Thoracic aorta (tissue), 2 donors: ENCODE measurements at places on chromosomes 16 and 17.

DNA sequence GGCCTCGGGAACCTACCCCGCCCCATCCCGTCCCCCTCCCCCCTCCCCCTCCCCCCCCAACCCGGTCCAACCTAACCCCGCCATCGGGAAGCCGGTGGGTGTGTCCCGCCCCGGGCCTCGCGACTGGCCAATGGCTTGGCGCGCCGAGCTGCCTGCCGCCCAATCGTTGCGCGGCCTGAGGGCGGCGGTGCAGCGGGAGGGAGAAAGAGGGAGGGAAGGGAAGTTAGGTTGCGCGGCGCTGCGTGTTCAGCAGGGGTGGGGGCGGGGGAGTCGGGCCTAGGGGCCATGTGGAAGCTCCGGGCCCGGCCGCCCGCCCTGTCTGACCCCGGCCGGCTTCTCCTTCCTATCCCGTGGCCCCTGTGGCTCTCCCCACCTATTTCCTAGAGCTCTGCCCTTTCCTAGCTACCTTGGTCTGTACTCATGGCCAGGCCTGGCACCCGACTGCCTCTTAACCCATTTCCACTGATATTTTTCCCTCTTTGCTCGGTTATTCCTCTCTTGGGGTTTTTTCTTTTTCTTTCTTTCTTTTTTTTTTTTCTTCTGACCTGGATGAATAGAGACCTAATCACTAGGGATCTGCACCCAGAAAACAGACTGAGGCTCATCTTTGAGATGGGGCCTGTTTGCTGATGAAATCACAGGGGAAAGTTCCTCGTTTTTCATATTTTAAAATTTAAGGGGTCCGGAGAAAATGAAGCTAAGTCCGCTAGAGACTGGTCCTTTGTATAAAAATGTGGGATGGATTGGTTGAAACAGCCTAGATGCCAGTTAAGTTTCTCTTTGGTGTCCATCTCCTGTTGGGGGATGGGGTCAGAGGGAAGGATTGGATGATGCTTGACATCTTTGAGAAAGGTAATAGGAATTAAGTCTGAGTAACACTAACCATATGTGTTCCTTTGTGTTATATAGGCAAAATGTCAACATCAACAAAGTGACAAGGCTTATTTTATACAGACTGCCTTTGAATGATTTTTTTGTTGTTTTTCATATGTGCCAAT, 1.1 kb downstream of the KPNB1 start:
- peak; percentile 75 for DNase-seq

DNA sequence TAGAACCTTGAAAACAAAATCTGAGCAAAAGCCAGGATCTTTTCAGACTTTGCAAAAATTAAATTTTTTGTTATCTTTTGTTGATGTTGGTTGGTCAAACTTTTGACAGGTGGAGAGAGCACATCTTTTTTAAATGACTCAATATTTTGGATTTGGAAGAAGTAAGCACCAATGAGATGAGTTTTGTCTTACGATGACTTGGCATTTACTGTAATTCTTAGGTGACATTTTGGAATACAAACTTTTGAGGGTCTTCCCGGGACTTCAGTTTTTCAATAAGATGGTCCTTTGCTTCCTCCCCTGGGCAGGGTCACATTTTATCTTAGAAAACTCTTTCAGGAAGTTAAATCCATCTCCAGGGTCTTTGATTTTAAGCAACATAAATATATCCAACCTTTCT, 423.9 kb downstream of the HS3ST3B1 start:
- no peak for DNase-seq

DNA sequence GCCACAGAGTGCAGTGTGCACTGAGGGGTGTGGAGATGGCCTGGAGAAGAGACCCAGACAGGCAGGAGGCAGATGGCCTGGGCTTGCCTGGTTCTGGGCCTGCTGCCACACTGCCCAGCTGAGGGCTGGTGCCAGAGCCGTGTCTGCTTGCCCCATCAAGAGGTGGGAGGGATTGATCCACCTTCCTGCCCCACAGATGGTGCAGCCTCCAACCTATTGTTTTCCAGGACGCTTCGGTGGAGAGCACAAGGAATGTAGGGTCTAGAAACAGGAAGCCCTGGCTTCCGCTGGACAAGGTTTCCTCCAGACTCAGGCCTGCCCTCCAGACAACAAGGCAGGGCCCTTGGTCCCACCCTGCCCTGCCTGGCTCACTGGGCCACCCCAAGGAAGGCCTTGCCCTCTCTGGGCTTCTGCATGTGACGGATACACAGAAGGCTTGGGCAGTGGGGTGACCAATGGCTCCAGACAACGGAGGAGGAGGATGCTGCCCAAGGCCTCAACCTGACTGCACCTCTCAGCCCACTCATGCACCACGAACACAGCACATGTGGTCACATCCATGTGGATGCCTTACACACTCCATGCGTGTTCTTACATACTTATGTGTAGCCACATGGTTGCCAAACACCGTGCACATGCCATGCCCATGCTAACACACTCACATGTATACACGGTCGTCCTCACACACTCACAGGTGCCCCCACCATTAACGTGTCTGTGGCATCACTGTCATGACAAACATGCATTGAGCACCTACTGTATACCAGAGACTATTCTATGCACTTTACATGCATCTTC, 6.5 kb upstream of the CDH5 start:
- DNase-seq: no peak

DNA sequence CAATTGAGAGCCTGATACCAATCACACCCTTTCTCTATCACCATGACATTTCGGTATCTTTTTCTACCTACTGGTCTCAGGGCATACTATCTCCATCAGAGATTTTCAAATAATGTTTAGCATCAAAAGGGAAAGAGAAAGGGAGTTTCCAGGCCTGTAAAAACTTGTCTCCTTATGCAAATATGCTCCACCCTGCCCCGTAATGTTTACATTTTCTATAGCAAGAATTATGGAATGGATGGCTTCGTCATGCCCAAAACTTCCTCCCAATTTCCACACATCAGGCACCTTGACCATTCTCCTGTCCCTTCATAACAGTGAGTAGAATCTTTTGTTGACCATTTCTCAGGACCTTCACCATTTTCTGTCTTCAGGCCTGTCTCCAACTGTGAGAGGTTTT, 30.9 kb upstream of the HLF start:
- DNase-seq: no peak

DNA sequence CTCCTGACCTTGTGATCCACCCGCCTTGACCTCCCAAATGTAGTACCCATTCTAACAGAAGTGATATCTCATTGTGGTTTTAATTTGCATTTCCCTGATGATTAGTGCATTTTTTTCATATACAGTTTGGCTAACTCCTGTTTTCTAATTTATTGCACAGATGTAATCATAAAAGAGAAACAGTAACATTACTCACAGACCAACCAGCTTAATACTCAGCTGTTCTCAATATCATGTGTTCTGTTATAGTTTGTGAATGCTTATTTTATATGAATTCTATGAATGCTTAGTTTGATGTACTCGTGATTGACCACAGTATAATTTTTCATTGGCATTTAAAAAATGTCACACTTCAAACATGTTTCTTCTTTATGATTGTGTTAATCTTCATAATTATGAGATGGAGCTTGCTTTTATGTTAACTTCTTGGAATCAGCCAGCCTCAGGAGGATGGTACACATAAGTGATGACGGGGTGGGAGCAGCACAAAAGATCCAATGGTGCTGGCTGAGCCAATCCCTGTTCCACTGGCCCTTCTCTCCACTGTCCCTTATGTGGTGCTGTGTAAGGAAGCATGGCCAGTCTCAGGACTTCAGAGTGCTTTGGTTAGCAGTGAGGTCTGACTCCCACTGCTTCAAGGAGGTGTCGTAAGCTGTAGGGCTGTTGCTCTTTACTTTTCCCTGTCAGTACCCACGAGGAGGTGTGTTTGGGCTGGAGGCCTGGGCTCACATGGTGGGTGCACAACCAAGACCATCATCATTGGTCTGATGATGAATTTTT, 191.0 kb downstream of the SPECC1 start:
- DNase-seq: no peak

GRCh38 chr16:88510091-88510994, 57.3 kb downstream of the ZFPM1 start:
- no peak for DNase-seq

- no peak for DNase-seq
Measured at GRCh38 chr17:55614061-55614460, 102.8 kb upstream of the SMIM36 start.

GRCh38 chr17:969811-970355, 9.7 kb downstream of the NXN start:
- DNase-seq: no peak
